ENCODE measurements at places on chromosomes 16 and 17. TPM values are rescaled to one million over a fixed set of nuclear protein-coding genes. Genes with fewer than 3 reads are reported as not detected.

NAGS gene
- 2.9 TPM for total RNA-seq

G6PC1 gene
- not detected for total RNA-seq

SERPINF2 gene
- total RNA-seq, result under 0.01 TPM

ITGAD gene
- total RNA-seq, result not detected

RPL23 gene
- 1,824 TPM for total RNA-seq

TSPOAP1 gene
- 4.0 TPM for total RNA-seq

KIF2B gene
- not detected for total RNA-seq

VWA3A gene
- 0.11 TPM for total RNA-seq

ABCA10 gene
- total RNA-seq, result 0.44 TPM

ARHGAP23 gene
- total RNA-seq, result 57.9 TPM

TBC1D3E gene
- total RNA-seq, result not detected

CPHXL gene
- total RNA-seq, result not detected

USP22 gene
- total RNA-seq, result 262 TPM

SPN gene
- not detected for total RNA-seq

SALL1 gene
- 6.0 TPM for total RNA-seq

SNX20 gene
- not detected for total RNA-seq

GLTPD2 gene
- not detected for total RNA-seq

APRT gene
- 60.5 TPM for total RNA-seq

CACNG3 gene
- total RNA-seq, result not detected

GINS2 gene
- 21.0 TPM for total RNA-seq

SF3B3 gene
- total RNA-seq, result 141 TPM

PRAC2 gene
- total RNA-seq, result not detected

PRDM7 gene
- not detected for total RNA-seq

TPSG1 gene
- not detected for total RNA-seq

TMIGD1 gene
- not detected for total RNA-seq

MARCHF10 gene
- not detected for total RNA-seq

MT1B gene
- not detected for total RNA-seq

KIF1C gene
- 49.6 TPM for total RNA-seq

UTS2R gene
- not detected for total RNA-seq

C16orf96 gene
- not detected for total RNA-seq

PMFBP1 gene
- total RNA-seq, result 0.66 TPM

SMIM36 gene
- not detected for total RNA-seq

TBC1D3K gene
- not detected for total RNA-seq

NEUROD2 gene
- not detected for total RNA-seq

MILR1 gene
- 16.4 TPM for total RNA-seq

LASP1 gene
- total RNA-seq, result 104 TPM

SLFN14 gene
- total RNA-seq, result not detected

C17orf100 gene
- total RNA-seq, result 0.44 TPM

CCDC200 gene
- not detected for total RNA-seq

TMEM114 gene
- not detected for total RNA-seq

PNMT gene
- total RNA-seq, result 0.22 TPM
